ENCODE measurements at places on chromosomes 11 and 22.
A peak's percentile ranks its signal among the peaks of the same experiment; 100 is the strongest.

GRCh38 chr11:69156235-69156639 is 502 bp downstream of the SMIM38 start:
- no peak for DNase-seq

- no peak for DNase-seq
Measured at GRCh38 chr22:27127911-27128310, 470.5 kb downstream of the MIAT start.

DNA sequence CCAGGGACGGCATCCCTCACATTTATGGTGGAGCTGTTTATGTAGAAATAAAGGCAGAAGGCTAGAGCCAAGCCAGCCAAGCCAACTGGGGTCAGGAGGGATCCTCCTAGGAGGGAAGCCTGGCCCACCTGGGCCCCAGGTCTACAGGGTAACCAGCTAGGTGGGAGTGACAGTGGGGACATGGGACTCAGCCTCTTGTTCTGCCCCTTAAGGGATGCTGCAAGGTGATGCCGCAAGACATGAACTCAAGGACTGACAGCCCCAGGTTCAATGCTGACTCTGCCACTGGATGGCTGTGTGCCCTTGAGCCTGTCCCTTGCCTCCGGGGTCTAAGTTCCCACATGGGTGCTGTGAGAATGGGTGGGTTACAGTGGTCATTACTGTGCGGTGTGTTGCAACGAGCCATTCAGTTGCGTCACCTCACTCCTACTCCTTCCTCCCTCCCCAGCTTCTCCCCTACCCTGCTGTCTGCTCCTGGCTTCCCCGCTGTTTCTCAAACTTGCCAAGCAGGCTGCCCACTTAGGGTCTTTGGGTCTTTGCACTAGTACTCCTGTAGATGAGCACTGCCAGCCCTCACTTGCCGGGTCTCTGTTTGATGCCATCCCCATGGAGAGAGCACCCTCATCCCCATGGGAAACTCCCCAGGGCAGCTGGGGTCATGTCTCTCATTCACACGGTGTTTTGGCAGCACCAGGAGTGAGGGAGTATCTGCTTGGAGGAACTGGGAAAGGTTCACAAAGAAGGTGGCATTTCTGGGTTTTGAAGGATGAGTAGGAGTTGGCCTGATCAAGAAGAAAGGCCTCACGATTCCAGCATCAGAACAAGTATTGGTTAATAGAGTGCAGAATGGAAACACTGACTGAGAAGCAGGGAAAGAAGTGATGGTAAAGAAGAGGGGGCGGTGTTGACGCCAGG is 43.0 kb upstream of the RTL6 start:
- DNase-seq: no peak

DNA sequence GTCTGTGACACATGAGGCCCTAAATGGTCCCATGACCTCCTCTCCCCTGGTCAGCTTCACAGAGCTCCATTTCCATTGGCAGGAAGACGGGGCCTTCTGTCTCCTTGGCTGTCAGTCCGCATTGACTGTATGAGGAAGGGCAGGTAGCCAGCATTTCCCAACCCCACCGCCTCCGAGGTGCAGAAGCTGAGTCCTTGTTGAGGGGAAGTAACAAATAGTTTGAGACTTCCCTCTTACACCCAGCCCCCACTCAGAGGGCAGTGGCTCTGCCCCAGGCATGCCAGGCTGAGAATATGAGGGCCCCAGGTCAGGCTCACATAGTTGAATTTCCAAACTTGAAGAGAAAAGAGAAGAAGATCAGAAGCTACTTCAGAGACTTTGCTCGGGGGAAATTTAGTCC is 611.1 kb downstream of the BRD1 start:
- no peak for DNase-seq

DNA sequence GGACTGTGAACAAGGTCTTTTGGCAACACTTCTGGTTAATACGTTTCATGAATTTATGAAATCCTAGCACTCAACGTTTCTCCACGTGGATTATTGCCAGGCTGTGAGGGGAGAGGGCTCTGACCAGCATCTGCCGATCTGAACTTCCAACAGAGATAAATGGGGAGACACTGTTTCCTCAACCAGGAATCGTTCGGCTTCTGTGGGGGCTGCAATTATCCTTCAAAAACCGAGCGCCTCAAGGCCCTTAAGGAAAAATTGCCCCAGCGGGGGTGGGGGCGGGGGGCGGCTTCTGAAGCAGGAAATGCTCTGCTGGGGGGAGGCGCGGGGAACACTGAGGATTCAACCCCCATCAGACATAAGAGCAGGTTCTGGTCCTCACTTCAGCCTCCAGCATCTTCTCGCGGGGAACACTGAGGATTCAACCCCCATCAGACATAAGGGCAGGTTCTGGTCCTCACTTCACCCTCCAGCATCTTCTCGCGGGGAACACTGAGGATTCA is 155.6 kb downstream of the BRD1 start:
- no peak for DNase-seq

DNA sequence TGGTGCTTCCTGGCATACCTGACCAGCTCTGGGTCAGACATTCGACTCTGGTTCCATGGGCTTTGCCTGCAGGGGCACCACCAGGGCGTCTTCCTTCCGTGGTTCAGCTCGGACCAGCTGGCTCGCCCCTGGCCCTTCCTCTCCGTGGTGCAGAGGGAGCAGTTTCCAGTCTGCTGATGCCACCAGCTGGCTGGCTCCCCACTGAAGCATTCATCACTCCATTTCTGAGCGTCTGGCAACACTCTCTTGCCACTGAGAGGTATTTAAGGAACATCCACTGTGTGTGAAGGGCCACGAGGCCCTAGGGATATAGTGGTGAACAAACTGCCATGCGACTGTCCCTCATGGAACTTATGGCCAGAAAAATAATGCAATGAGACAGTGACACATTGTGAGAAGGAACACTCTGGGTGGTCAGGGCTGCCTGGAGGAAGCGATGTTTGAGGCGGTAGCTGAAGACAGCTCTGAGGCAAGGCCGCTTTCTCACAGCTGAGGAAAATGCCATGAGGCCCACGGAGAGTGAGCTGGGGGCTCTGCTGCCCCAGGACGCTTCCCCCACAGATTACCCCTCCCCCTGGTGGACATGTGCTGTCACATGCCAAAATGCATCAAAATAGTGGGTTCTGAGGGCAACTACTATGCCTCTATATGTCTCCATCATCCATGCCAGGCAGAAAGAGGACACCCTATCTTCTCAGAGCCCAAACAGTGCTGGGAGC is 44.9 kb upstream of the ARFGAP3 start:
- DNase-seq: no peak

GRCh38 chr11:66264914-66265313 is 3.5 kb upstream of the RAB1B start:
- DNase-seq: no peak

GRCh38 chr11:17129003-17129402 is 51.5 kb upstream of the RPS13 start:
- peak; percentile 6 for DNase-seq

- no peak for DNase-seq
Measured at GRCh38 chr11:30150425-30150824, 80.4 kb upstream of the FSHB start.

DNA sequence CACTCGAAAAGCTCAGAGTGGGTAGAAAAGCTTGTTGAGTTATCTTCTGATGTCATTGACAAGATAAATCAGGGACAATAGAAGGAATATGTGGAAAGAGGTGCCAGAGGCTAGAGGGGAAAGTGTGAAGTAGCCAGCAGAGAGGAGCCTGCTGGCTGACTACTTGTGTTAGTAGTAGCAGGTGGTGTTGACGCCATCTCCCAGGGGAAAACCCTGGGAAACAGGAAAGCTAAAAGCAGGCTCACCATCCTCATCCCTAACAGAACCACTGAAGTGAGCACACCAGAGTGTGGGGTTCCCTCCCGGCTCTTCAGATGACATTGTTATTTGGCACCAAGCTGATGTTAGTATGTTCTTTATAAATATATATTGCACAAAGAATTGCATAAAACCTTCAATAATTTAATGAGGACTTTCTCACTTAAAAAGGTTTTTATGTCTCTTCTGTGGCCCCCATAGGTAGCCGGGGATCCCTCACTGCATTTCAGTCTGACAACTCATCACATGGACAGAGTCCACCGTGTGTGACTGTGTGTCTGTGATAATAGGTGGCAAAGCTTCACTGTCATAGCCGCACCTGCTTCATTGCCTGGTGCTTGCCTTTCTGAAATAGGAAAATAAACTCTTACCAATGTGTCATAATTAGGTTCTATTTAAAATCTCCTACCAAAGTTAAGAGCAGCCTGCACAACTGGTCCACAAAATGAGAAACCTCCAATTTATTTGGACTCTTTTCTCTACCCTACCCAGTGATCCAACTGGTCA is 63.2 kb upstream of the TOP3B start:
- no peak for DNase-seq

- no peak for DNase-seq
Measured at GRCh38 chr22:31870890-31871289, 73.4 kb upstream of the YWHAH start.

DNA sequence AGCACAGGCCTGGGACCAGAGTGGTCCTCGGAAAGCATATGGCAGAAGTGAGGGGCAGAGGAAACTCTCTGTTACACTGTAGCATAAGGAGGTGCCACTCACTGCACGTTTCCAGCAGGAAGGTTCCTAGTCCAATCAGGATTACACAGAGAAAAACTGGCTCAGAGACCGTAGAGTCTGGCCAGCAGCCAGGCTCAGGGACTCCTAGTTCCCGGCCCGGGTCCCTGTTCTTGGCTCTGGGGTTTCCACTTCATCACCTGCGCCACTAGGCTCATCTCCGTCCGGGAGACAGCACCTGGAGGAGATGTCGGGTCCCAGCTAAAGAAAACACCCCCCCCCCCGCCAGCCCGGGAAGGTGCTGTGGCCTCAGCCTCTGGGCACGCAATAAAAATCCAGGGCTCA is 1.1 kb downstream of the TTLL12 start:
- peak; percentile 47 for DNase-seq

- peak; percentile 66 for DNase-seq
Measured at GRCh38 chr22:34105461-34106062, 185.3 kb upstream of the LARGE1 start.

- DNase-seq: no peak
Measured at GRCh38 chr22:17105143-17106129, 15.7 kb downstream of the TMEM121B start.

- DNase-seq: no peak
Measured at GRCh38 chr11:63761931-63762653, 6.5 kb downstream of the ZFTA start.

GRCh38 chr11:92364177-92364576 is 139.6 kb downstream of the FAT3 start:
- DNase-seq: no peak

- peak; percentile 48 for DNase-seq
Measured at GRCh38 chr11:118435290-118435892, 901 bp upstream of the KMT2A start.

DNA sequence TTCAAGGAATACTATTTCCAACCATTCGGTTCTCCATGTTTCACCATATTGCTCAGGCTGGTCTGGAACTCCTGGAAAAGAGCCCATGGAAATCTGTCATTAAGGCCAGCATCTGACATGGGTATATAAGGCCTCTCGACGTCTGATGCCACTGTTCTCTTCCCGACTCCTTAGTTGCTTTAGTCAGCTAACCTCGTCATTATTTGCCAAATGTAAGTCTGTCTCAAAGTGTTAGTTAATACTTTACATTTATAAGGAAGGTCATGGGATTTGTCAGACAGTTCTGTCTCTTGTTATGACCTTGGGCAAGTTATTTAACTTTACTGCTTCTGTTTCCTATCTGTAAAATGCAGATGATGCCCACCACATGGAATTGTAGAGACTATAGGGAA is 1.6 kb downstream of the MRPL48 start:
- no peak for DNase-seq

DNA sequence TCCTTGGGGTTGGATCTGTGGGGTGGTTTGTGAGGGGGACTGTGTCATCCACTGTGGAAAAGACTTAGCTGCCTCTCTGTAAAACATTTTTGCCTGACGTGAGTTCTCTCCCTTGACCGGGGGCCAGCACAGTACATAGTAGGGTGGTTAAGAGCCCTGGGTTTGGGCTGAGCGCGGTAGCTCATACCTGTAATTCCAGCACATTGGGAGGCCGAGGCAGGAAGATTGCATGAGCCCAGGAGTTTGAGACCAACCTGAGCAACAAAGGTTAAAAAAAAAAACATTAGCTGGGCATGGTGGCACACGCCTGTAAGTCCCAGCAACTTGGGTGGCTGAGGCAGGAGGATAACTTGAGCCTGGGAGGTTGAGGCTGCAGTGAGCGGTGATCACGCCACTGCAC is 74.7 kb upstream of the WNT7B start:
- DNase-seq: no peak

DNA sequence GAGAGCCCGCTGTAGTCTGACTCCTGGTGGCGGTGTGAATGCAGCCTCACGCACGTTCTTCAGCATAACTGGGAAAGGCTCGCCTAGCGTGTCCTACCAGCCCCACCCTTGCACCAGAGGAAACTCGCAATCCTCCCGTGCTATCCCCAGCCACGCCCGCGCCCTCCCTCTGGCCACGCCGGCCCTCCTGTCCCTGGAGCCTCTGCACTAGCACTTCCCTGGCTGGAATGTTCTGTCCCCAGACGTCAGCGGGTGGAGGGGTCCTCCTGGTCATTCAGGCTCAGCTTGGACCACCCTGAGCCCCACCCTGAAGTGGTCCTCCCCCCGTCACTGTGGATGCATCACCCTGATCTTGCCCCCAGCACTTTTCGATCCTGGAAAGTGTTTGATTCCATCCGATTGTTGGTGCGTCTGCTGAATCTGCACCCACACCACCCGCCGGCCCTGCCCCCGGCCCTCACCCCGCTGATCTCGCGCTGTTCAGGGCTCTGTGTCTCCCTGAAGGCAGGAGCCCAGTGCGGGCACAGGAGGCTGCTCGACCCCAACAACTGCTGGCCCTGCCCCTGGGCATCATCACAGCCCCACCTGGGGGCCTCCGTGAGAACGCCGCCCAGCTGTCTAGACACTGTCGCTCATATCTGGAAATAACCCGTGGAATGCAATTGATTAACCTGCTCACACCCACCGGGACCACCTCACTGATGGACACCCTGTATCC is 437.0 kb downstream of the TBC1D22A start:
- no peak for DNase-seq

- no peak for DNase-seq
Measured at GRCh38 chr11:10514202-10514601, 26.8 kb downstream of the RNF141 start.

- no peak for DNase-seq
Measured at GRCh38 chr11:57764021-57764420, 2.4 kb downstream of the CTNND1 start.

- no peak for DNase-seq
Measured at GRCh38 chr11:39165021-39165420, 2294.4 kb downstream of the LRRC4C start.

DNA sequence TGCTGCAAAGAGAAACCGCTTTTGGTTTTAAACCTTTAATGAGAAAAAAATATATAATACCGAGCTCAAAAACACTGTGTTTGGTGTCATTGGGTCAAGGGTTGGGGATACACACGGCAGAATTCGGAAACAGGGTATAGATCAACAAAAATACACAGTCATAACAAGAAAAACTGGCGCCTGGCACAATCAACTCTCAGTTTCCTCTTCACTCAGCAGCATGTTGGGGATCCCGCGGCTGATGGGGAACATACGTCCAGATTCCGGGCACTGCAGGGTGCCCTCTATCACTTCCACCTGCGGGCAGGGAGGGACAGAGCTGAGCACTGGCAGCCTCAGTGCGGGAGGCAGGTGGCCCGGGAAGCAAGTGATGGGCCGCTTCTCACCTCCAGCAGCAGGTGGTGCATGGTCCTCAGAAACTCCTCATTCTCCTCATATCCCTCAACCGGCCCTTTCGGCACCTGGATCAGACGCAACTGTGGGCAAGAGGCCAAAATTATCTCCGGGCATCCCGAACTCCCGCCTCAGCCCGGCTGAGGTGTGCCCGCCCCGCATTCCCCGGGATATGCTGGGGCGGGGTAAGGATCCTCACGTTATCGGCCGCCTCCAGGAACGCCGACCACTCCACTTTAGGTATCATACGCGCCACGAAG is 561 bp downstream of the TRMT112 start:
- DNase-seq: no peak

- peak; percentile 53 for DNase-seq
Measured at GRCh38 chr11:120566176-120566575, 54.6 kb downstream of the GRIK4 start.
